DMS153 (cell line): ENCODE measurements at places on chromosomes 2 and 18.

- DNase-seq, result no peak
Measured at GRCh38 chr2:177467646-177468045, 75.1 kb downstream of the AGPS start.

DNA sequence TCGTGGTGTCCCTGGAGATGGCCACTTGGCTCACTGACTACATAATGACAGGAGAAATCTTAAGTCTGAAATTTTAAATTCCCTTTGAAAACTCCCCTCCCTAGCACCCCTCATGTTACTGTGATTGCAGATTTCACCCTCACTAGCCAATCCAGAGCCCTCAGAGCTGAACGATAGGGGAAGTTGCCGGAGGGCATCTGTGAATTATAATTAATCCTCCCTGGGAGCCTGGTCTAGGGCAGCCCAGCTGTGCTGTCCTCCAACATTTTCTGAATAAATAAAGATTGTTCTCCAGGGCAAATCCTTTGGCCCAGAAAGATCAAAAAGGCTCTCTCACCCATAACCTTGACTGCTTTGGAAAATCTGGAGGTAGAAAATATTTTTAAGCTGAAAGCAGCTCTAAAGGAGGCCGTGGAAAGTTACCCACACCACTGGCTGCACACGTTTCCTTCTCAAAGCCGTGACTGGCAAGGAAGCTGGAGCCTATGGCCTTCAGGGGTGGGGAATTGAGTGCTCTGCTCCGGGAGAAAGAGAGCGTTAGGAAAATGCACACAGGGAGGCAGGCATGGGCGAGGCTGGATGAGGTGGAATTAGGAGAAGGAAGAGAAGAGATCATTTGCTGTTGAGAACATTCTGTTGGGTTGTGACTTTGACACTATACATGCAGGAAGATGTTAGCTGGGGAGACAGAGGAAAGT is 68.9 kb upstream of the CNGA3 start:
- DNase-seq, result no peak

DNA sequence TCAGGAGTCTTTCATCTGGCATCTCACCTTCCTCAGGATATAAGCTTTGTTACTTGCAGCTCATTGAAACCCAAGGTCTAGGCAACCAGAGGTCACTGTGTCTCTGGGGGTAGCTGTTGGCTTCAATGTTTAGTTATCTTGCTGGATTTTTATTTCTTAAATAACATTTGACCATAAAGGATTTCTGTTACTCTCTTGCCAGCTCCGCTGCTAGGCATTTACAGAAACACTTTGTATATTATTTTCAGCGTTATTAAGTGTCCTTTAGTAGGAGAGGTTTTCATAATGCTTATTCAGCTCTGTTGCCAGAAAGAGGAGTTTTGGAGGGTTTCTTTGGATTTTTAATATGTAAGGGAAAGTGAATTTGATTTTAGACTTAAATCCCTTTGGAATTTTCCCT is 61.4 kb downstream of the QPCT start:
- no peak for DNase-seq

GRCh38 chr2:203470371-203470770 is 64.7 kb downstream of the RAPH1 start:
- no peak for DNase-seq

- DNase-seq, result no peak
Measured at GRCh38 chr18:74286106-74286855, 5.5 kb downstream of the CYB5A start.

DNA sequence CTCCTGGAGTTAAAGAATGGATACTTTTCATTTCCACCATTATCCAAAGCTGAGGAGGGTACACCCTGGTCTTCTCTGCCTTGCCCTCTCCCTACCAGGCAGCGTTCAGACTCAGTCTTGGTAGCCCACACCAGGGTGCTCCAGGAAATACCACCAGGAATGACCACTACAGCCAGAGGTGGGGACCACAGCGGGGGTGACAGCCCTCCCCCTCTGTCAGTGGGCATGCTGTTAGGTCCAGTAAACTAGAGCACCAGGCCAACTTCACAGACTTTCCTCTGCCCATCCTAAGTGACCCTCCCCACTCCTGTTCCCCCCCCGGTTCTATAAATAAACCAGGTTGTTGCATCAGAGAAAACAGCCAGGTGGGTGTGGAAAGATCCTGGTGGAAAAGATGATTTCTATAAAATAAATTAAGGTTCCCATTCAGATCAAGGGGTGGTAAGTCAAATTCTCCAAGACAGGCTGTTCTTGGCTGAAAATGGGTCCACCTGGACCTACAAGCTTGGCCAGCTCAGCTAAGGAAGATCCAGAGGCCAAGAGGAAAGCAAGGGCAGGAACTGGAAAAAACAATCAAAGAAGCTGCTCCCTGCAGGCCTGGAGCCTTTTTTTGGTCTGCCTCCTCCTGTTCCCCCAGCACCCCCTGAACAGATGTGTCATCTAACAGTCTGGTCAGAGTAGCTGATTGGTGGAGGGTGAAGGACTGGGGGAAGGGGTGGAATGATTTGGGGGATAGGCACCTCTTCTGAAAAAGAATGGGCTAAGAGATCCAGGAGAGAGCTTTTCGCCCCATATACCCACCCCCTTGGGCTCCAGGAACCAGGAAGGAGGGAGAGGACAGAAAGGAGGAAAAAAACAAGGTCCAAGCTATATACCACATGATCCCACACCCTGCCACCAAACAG is 2.3 kb downstream of the RAB11FIP5 start:
- no peak for DNase-seq

GRCh38 chr2:118255301-118255700 is 167.0 kb downstream of the INSIG2 start:
- DNase-seq, result no peak

GRCh38 chr18:9642799-9643462 is 28.6 kb upstream of the PPP4R1 start:
- DNase-seq, result no peak

DNA sequence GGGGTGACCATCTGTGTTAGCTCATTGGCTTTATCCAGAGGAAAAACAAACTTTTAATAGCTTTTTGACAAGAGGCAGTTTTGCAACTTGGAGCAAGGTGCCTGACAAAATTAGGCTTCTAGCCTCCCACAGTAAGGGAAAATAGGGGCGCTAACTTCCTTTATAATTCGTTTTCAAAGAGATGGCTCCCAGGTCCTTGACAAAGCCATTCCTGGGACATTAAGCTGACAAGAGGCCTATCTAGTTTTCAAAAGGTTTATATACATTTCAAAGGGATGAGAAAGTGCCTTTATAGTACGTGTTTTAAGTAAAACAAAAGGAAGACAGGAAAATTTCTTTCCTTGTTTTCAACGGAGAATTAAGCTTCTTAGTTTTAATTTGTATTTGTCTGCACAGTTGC is 159.4 kb upstream of the GCFC2 start:
- DNase-seq, result no peak

GRCh38 chr2:170404846-170405245 is 226.9 kb downstream of the MYO3B start:
- no peak for DNase-seq

- no peak for DNase-seq
Measured at GRCh38 chr2:10392951-10393639, 55.0 kb downstream of the ODC1 start.

- DNase-seq, result peak; percentile 84
Measured at GRCh38 chr2:5409898-5410381, 282.2 kb upstream of the SOX11 start.

- no peak for DNase-seq
Measured at GRCh38 chr18:44609181-44609941, 71.3 kb upstream of the SETBP1 start.

DNA sequence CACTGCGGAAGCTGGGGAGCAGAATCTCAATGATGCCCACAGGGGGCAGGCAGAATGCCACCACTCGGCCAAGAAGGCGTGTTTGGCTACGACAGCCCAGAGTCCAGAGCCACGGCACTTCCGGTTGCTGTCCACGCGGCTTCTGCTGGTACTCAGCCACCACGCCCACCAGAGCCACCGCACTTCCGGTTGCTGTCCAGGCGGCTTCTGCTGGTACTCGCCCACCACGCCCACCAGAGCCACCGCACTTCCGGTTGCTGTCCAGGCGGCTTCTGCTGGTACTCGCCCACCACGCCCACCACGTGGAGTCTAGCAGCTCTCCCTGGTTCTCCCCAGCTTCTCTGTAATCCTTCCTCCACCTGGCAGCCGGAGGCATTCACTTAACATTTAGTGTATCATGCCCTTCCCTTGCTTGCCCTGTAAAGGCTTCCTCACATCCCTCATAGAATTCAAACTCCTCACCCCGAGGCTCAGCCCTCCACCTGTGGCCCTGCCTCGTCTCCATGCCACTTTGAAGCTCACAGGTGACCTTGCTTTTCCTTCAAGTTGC is 40.1 kb upstream of the APCDD1 start:
- DNase-seq, result no peak

DNA sequence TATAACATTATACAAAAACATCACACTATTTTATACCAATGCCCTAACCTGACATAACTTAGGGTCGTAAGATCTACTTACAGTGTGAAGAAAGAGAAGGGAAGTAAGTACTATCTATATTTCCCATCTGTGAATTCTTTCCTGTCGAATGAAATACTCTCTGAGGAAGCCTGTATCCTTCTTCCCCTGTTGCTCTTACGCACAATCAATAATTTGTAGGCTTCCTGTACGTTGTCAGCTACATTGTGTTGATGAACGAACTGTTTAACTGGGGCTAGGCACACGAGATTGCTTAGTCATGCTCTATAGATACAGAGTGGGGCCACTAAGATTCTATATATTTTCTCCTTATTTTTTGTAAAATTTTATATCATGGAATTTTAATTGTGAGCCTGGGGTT is 1125.0 kb upstream of the CELF4 start:
- no peak for DNase-seq
